Esophagus muscularis mucosa (tissue), 4 donors: ENCODE measurements at places on chromosomes 3 and 15. TPM values are rescaled to one million over a fixed set of nuclear protein-coding genes. Genes with fewer than 3 reads are reported as not detected.

TRAT1 gene
- 0.26 TPM for total RNA-seq

DAPK2 gene
- 11.2 TPM for total RNA-seq

TEX55 gene
- total RNA-seq: not detected

C2CD4A gene
- total RNA-seq: not detected

FBXO40 gene
- not detected for total RNA-seq

IL12A gene
- 0.83 TPM for total RNA-seq

GRM2 gene
- 0.11 TPM for total RNA-seq

THAP10 gene
- total RNA-seq: 1.3 TPM
